ENCODE measurements at places on chromosomes 5 and 9. TPM values are rescaled to one million over a fixed set of nuclear protein-coding genes. Genes with fewer than 3 reads are reported as not detected.

GRCh38 chr9:92961627-92962302, 14.4 kb downstream of the FGD3 start:
- no peak for DNase-seq

- no peak for DNase-seq
These were observed 180.6 kb downstream of the SNCAIP start for GRCh38 chr5:122492675-122493074.

GRCh38 chr5:112822456-112822855, 38.6 kb upstream of the SRP19 start:
- DNase-seq = no peak

DNA sequence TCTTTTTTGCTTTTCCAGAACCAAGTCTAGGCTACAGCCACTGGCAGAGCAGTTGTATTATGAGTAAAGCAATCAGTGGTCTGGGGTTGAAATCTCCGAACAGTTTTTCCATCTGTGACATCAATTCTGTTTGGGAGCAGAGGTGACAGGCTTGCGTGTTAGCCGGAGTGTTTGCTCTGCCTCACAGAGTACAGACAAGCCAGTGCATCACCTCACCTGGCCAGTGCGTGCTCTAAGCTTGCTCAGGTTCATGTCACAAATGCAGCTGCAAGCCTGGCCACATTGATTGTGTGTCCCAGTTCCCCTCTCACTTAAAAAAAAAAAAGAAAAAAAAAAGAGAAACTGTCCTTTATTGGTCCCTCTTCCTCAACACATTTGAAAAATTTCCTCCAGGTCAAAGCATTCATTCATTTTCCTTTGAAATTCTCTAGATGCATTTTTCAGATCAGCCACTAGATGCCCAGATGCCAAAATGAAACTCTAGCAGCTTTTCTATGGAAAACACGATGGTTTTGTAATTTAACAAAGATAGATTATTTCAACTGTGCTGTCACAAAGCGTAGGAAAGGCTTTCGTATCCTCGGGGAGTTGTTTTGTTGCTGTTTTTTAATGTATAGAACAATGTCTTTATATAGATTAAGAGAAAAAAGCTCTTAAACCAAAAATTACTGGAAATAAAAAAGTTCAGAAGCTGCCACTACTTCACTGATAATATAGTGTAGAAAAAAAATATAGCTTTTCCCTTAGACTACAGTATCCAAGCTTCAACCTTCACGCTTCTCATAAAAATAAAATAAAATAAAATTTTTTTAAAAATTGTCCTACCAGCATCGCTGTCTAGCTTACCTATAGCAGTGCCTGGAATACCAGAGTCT, 585.5 kb downstream of the TLE1 start:
- no peak for DNase-seq

- DNase-seq = no peak
These were observed 16.9 kb downstream of the BASP1 start for GRCh38 chr5:17234374-17234773.

DNA sequence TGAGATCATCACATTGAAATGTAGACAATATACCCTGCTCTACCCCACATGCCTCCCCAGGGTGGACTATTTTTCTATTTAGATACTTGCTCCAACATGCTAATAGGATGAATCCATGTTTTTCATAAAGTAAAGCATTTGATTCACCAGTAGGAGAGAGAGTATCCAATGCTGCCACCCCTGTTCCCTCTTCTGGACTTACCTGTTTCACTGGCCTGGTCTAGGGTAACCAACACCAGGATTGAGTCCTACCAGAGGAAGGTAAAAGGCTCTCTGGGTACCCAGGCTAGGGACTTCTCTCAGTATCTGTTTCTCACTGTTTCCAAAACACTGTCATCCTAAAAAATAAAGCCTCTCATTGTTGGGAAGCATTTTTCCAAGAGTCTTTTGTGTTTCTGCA, 30.2 kb upstream of the GABRP start:
- DNase-seq = no peak

The PAEP gene
- polyA plus RNA-seq = not detected

The LURAP1L gene
- polyA plus RNA-seq = 20.3 TPM

Data from adrenal gland (tissue), 19 donors.